Activated T-cell treated with anti-CD3 and anti-CD28 coated beads, Interleukin-2, amount 50 U/mL, for 1 hour (primary cell): ENCODE measurements at places on chromosomes 7 and 10.

- no peak for DNase-seq
Measured at GRCh38 chr10:86375204-86375603, 8.6 kb upstream of the GRID1 start.

GRCh38 chr10:6065835-6066234 is 3.7 kb upstream of the IL2RA start:
- no peak for DNase-seq

GRCh38 chr10:109821672-109822071 is 101.6 kb downstream of the XPNPEP1 start:
- no peak for DNase-seq

DNA sequence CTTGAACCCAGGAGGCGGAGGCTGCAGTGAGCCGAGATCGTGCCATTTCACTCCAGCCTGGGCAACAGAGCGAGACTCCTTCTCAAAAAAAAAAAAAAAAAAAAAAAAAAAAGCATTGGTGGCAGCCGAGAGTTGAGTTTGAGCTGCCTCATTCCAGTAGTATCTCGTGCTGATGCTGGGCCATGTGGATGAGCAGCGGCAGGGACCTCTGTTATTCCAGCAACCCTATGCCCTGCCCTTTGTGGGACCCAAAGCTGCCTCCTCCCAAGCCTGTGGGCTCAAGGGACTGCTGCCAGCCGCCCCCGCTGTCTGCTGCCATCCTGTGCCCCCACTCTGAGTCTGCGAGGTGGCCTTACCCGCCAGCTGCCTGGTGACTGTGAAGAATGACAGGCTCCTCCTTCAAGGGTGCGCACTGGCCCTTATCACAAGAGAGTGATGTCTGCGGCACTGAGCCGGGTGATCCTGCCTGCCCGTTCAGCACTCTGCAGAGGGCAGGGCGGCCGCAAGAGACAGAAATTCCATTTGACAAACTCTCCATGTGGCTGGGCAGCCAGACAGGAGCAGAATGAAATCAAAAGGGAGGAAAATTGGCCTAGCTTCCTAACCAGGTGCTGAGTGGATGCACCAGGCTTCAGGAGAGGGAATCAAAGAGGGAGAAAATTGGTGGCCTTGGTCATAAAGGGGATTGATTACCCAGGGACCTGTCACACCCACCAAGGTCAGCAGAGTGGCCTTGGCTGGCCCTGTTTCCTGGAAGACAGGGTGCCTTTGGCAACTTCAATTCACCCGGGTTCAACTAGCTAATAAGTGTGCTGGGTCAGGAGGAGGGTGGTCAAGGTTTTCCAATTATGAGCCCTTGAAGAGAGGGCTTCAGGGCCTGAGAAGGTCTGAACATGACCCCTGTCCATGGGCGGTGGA is 65.3 kb upstream of the ZMIZ1 start:
- no peak for DNase-seq

DNA sequence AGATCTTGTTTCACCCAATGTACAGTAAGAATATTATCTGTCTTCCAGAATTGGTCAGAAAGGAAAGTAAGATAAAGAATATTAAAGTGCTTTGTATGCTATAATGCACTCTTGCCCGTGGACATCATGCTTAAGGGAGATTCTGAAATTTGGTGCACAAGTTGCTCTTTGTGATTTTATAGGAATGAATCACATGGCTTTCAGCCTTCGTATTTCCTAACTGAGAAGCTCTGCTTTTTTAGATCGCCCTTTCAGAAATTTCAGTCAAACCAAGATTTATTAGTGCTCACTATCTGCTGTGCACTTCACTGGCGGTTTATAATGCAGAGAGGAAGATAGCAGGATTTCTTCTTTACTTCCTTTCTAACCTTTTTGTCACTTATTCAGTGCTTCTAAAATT is 1248.5 kb upstream of the LRRN3 start:
- no peak for DNase-seq

GRCh38 chr7:103718482-103719061 is 270.9 kb downstream of the RELN start:
- no peak for DNase-seq

- no peak for DNase-seq
Measured at GRCh38 chr10:125123476-125124114, 36.8 kb downstream of the CTBP2 start.

DNA sequence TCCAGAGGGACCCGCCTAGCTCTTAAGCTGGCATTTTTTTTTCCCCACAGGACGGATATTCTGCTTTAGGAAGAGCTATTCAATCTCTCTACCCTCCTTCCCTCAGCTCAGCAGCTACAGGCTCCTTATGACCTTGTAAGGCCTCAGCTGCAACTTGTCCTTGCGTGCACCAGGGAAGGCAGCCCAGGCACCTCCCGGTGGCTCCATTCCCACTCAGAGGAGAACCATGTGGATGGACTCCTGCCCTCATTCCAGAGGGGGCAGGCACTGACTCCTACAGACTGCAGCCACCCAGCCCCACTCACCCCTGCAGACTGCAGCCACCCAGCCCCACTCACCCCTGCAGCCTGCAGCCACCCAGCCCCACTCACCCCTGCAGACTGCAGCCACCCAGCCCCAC is 73.7 kb downstream of the ITIH5 start:
- no peak for DNase-seq

DNA sequence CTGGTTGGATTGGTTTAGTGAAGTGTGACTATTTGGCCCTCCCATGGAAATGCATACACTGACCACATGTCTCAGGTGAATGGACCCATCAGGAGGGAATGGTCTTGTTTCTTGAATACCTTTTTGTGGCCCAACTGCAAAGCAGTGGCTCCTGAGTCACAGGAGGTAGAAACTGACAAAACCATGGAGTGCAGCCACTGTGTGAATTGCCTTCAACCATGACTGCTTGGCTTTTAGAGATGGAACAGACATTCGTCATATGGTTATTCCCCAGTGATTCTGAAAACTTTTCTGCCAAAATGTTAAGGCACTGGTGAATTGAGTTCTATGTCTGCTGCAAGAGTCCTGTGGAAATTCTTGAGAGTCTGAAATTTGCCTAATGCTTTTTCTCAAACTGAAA is 64.7 kb downstream of the CDK14 start:
- DNase-seq: no peak

DNA sequence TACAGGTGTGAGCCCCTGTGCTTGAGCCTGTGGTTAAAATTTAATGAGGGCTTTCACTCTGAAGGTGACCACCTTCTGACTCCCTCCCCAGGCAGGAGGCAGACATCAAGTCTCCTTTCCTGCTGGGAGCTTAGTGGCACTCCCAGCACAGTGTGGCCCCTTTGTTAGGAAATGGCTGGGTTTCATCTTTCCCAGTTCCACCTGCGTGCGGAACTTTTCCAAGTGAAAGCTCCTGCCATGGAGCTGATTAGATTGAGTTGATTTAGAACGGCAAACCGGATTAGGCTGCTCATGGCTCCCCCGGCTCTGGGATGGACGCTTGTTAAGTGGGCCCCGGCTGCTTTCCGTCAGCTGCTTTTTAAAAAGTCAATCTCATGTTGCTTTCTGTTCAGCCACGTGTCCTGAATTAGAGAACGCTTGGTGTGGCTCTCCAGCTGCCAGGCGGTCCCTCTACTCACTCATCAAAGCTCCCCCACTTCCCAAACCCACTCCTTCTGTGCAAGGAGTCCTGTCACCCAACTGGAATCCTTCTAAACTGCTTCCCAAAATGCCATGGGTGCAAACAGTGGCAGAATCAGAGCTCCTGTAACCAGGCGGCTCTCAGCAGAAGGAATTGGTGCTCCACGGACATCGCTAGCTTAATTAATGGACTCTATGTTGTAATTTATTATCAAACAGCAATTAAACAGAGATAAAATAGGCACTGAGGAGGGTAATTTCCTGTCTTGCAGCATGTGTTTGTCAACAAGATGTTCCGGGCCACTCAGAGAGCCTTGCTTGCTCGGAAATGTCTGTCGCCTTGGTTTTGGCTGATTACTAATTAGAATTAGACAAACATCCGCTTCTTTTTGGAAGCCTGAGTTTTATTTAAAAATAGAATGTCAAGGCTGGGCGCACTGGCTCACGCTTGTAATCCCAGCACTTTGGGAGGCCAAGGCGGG is 551.2 kb downstream of the GALNT17 start:
- no peak for DNase-seq

DNA sequence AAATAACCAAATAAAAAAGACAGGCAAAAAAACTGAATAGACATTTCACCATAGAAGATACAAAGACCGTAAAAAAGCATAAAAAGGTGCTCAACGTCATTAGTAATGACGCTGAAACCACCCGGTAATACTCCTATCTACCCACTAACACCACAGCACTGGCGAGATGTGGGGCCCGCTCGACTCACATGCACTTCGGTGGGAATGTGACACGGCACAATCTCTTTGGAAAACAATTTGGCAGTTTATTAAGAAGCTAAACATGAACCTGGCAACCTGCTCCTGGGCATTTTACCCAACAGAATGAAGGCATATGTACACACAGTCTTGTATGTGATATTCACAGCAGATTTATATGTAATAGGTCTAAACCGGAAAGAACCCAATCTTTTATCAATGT is 42.8 kb upstream of the NCAPG2 start:
- DNase-seq: no peak

- DNase-seq: no peak
Measured at GRCh38 chr7:44796034-44796503, 412 bp upstream of the PPIA start.

DNA sequence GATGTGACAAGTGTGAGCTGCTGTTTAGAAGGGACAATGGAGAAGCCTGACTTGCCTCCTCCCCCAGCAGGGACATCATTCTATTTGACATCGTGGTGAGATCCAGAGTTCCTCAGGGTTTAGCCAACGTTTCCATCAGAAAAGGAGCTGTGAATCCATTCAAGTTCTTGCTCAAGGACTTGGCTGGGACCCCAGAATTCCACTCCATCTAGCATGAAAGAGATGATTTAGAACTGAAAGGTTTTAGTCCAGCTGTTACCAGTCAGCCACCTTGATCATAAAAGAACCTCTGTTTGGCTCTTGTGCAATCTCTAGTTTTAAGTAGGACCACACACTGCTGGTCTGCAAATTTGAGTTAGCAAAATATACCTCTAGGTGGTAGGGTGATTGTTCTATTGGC is 337.6 kb downstream of the FRMD4A start:
- DNase-seq: no peak

DNA sequence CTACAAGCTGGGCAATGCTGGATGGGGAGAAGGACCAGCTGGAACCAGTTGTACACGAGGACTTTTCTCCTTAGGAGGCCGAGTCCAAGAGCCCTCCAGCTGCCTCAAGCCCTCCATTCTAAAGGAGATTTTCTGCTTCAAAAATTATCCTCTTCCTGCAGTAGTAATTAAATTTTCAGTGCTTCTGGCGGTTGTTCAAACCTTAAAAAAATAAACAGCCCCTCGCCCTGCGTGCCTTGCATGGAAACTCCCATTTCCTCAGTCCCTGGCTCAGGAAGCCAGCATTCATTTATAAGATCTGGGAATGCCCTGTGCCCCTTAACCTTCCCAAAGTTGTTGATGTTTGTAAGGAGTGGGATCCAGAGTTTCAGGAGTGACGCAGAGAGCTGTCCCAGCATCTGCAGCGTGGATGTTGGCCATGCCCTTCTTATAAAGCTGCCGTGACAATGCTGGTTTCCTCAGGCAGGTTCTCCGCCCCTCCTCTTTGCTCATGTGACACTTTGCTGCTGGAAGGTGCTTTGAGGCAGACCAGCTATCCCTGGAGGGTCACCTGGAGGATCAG is 24.0 kb upstream of the ACTR3B start:
- DNase-seq: no peak

- no peak for DNase-seq
Measured at GRCh38 chr7:130091999-130092398, 21.7 kb downstream of the KLHDC10 start.

DNA sequence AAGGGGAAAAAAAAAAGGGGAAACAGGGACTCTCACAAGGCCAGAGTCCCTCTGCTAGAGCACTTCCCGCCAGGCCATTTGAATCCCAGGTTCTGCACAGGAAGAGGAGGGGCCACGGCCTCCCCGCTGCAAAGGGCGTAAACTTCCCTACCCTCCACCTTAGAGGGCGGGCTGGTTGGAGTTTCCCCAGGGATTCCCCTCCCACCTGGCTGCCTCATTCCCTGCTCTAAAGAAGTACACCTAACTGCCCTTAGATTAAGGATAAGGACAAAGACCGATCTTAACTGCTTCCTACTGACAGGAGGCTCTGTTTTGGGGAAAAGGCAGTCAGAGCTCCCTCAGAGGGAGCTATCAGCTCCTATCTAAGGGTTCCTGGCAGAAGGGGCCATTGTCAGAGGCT is 102.0 kb upstream of the ARMC3 start:
- no peak for DNase-seq

DNA sequence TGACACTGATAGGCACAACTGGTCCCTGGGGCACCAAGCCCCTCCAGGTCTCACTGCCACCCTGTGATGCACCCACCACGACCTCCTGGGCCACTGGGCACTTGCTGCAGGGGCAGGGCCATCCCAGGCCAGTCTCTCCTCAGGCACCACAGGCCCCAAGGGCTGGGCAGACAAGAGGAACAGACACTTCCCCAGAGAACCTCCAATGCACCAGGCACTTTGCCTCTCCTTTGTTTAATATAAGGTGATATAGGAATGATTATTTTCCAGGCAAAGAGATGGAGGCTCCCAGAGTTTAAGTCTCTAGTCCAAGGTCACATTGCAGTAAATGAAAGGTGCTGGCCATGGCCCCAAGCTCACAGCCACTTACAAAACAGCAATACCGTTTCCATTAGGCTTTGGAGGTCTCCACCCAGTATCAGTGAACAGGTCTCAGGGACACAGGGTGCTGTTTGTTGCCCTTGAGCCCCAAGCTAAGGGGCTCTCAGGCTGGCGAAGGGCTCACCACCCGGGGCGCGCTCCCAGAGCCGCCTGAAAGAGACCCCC is 4.5 kb downstream of the DEPP1 start:
- DNase-seq: no peak
